Activated naive CD8-positive, alpha-beta T cell treated with anti-CD3 and anti-CD28 coated beads, Interleukin-2, amount 50 U/mL, for 16 hours (primary cell): ENCODE measurements at places on chromosomes 3 and 15.

DNA sequence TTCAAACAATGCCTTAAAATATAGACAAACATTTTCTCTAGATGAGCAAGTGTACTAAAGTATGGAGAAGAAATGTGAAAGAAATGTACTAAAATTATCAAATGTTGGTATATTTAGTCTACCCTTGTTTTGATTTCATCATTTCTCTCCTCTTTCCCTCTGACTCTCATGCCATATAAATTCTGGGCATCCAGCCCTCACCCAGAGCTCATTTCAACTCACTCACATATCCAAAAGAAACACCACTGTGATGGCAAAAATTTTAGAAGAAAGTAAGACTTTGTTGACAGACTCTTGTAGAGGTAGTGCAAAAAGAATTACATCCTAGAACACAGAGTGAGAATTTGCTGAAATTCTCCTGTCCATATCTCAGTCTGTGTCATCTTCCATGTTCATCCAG lies 377.8 kb upstream of the SUCLG2 start:
- no peak for DNase-seq

DNA sequence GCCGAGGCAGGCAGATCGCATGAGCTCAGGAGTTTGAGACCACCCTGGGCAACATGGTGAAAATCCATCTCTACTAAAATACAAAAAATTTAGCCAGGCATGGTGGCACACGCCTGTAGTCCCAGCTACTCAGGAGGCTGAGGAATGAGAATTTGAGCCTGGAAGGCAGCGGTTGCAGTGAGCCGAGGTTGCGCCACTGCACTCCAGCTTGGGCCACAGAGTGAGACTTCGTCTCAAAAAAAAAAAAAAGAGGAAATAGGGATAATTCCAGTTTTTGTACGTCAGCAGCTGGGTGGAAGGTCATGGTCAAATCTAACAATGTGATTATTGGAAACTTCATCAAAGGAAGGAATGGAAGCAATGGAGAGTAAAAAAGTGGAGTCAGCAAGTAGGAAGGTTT lies 3.1 kb downstream of the CMC1 start:
- DNase-seq: no peak

GRCh38 chr3:157888040-157888439 lies 218.2 kb downstream of the SHOX2 start:
- no peak for DNase-seq

GRCh38 chr3:34268032-34268709 lies 469.7 kb downstream of the PDCD6IP start:
- no peak for DNase-seq

DNA sequence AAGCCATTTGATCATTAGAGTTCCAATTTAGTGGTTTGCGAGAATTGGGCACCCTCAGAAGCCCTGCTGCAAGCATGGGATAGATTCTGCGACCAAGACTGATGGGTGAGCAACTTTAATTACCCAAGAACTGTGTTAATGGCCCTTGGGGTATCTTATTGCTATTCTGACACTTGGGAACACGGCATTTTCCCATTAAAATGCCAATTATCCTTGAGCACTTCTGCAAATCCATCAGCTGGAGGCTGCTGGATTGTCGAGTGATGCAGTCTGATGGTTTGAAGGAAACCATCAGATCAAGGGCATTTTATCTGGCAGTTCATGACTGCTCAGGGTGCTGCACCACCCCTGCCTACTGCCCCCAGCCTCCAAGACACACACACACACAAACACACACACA lies 183.6 kb upstream of the PROK2 start:
- no peak for DNase-seq

GRCh38 chr3:65951836-65952505 lies 86.7 kb downstream of the MAGI1 start:
- no peak for DNase-seq

DNA sequence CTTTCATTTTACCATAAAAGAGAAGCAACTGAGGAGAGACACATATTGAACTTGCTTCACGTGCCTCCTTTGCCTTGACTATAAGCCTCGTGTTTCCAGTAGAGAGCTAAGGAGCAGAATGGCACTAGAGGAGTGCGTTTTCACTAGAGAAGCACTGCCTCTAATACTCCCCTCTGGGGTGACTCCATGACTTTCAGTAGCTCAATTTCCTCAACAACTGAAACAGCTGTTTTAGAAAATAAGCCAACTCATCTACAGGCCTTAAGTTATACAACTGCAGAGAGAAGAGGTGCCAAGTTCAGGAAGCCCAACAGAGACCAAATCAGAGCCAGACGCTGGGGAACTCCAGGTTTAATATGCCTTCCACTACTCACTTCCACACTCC lies 1.9 kb downstream of the UBP1 start:
- DNase-seq: no peak

GRCh38 chr3:153602801-153603200 lies 440.8 kb downstream of the RAP2B start:
- no peak for DNase-seq

- no peak for DNase-seq
Observed at GRCh38 chr15:38991701-38992100, 427.1 kb upstream of the RASGRP1 start.

DNA sequence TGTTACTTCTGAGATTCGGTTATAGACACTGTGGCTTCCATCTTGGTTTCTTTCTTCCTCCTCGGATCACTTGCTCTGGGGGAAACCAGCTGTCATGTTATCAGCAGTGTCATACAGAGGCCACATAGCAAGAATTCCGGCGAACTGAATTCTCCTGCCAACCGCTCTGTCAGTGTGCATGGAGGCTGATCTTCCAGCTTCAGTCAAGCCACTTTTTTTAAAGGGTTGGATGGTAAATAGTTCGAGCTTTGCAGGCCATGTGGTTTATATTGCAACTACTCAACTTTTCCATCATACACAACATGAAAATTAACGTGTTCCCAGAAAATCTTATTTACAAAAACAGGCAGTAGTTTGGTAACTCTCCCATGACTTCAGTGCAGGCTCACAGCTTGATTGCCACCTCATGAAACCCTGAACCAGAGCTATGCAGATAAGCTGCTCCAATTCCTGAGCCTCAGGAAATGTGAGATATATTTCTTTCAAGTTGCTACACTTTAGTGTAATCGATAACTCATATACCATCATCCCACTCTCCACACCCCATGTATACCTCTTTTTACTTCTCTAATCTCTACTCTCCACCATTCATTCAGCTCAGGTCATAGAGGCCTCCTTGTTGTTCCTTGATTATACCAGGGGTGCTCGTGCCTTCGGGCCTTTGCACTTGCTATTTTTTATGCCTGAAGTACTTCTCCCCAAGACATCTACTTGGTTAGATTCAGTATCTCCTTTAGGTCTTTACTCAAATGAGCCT lies 7.2 kb downstream of the RPL22L1 start:
- no peak for DNase-seq

- DNase-seq: no peak
Observed at GRCh38 chr3:13660042-13660874, 111.3 kb downstream of the FBLN2 start.

GRCh38 chr3:133159498-133160475 lies 121.6 kb downstream of the TMEM108 start:
- no peak for DNase-seq

DNA sequence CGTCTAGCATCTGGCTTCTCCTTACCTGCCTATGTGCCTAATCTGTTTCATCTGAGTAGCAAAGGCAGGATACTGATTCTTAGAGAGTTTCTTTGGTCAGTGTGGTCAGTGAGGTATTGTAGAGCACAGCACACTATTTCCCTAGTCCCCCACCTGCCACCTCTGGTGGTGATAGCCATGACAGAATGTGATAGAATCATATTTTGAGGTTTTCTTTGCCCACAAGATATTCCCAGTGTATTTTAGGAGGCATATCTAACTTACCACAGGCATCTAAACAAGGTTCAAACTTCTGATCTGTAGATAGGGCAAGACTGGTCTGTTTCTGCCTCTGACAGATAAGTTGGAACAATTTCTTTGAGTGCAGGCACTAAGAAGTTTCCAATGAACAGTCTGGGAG lies 188.0 kb downstream of the SOX2 start:
- no peak for DNase-seq

DNA sequence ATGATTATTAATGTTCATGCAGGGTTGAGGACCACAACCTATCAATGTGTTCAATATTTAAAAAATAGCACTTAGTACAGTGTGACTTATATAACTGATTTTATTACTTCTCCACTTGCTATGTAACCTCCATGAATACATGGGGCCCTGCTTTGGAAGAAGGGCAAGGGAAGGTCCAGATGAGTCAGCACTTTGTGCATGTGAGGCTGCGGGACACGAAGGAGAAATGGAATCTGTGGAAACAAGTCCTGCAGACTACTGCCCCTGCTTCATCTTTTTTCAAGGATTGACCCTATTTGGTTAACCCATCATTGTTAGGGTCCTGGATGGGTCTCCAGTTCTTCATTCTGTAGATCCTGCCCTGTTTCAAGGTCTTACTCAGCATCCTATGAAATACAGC lies 1.6 kb downstream of the NXPE3 start:
- no peak for DNase-seq

- DNase-seq: no peak
Observed at GRCh38 chr3:141306276-141306675, 62.0 kb upstream of the ZBTB38 start.

- no peak for DNase-seq
Observed at GRCh38 chr3:53716998-53717397, 129.2 kb downstream of the CHDH start.

GRCh38 chr15:44593042-44593736 lies 56.2 kb downstream of the EIF3J start:
- DNase-seq: no peak

- no peak for DNase-seq
Observed at GRCh38 chr3:171731691-171732090, 78.6 kb downstream of the PLD1 start.

DNA sequence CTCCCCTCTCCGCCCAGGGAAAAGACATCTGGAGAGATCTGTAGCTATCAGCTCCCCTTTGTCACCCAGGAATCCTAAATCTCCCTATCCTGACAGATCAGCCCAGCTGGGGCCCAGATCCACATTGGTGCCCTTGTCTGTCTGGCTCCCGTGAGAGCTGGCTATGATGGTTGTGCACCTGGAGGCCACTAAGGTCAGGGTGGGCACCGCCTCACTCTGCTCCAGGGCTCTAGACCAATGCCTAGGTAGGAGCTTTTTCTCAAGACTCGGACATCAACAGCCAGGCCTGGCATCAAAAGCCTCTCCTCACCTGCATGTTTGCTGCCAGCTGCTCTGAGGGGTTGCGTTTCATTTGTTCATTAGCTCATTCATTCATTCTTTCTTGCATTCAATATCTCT lies 142.7 kb downstream of the SMAD6 start:
- DNase-seq: no peak

DNA sequence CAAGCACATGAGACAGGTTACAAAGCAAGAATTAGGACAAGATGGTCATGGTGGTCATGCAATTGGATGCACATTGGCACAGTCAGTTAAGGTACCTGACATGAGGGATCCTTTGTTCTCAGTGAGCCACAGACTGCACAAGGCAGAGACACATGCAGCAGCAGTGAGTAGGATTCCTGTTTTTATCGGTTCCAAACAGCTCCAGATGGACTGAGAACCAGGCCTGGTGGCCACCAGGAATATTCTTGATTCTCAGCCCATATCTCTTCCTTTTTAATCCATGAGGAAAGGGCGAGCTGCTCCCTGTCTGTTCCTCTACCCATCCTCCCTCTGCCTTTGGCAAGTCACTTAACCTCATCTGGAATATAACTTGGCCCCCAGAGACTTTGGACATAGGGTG lies 410.8 kb downstream of the GAP43 start:
- DNase-seq: no peak

DNA sequence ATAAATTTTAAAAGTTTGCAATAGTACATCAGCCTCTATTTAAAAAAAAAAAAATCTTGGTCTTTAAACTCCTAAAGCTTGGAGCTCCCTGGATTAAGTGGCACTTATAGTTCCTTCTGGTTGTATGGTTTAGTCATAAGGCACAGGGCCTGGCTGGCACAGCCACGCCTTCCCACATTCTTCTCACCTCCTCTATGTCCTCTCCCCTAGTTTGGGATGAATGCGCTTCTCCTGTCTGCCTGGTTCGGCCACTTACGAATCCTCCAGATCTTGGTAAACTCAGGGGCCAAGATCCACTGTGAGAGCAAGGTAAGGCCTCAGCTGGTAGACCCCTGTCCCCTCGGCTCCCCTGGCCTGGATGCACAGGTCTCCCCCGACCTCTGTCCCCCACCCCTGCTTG lies 10.0 kb downstream of the ANKDD1A start:
- DNase-seq: no peak

GRCh38 chr3:153165261-153165681 lies 3.2 kb downstream of the RAP2B start:
- DNase-seq: no peak

DNA sequence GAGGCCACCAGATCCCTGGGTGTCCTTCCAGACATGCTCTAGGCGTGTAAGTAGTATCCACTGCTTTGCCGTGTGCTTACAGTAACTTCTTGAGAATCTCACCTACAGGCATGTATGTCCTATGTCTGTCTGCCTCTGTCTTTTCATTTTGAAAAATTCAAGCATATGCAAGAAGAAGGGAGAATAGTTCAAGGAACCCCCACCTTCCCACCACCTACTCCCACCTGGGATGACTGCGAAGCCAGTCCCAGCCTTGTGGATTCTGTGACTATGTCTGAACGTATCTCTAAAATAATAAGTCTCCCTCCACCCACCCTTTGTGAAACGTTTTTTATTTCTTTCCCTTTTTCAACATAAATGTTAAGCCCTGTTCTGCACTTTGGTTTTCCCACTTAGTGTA lies 15.0 kb downstream of the CHST13 start:
- no peak for DNase-seq
